Fibroblast of gingiva (primary cell): ENCODE measurements at places on chromosomes 7 and 10.

- DNase-seq, result no peak
Observed at GRCh38 chr10:124612611-124613498, 131.3 kb downstream of the FAM53B start.

DNA sequence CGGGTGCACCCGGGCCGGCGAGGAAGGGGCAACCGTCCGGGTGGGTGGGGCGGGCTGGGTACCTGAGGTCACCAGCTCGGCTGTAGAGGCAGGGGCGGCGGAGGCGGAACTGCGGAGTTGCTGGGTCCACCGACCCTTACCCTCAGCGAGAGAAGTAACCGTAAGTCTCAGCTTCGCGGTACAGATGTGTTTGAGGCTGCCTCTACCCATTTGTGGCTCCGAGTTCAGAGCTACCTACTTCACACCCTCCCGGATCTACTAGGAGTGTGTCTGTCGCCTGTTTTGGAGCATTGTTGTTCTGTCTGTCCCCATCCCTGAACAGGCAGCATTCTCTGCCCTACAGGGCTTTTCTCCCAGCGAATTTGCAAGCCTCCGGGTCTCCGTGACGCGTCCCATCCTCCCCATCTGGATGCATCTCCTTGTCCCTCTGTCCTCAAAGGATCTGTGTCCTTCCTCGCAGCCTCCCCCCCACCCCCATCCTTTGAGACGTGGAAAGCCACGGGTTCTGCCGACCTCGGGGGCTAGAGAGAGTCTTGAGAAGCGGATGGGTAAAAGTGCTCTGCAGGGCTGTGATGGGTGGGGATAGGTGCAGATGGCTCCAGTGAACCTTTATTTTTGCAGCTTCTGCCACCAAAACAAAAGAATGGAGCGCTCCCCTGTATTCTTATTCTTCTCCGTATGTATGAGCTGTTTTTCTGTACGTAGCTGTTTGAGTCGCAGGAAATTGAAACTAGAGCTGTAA is 757 bp downstream of the ANKIB1 start:
- no peak for DNase-seq

GRCh38 chr7:36497775-36498174 is 108.1 kb downstream of the ANLN start:
- no peak for DNase-seq

- DNase-seq, result no peak
Observed at GRCh38 chr10:102702742-102703141, 11.5 kb downstream of the ARL3 start.

GRCh38 chr7:134916171-134916883 is 70.0 kb upstream of the AGBL3 start:
- DNase-seq, result no peak

DNA sequence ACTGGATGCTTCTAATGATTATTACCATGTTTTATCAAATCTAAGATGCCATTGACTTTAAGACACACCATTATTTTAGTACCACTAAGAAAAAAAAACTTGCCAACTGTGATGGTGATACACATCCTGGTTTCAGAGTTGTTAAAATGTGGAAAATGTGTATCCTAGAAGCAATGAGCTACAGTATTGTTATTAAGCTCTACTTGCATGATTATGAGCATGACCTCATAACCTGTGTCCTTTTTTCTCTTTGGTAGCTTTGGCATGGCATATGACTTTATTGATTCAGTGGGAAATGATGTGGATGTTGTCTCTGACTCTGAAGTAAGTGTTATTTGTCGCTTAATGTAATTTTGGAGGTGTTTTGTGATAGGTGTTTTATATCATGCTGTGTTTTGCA is 3.3 kb downstream of the EDRF1 start:
- no peak for DNase-seq

- no peak for DNase-seq
Observed at GRCh38 chr7:28351450-28351849, 60.9 kb upstream of the CREB5 start.

GRCh38 chr7:75584354-75584753 is 92.2 kb downstream of the SPDYE5 start:
- DNase-seq, result no peak

GRCh38 chr7:100007887-100008286 is 7.5 kb upstream of the ZKSCAN1 start:
- DNase-seq, result no peak

DNA sequence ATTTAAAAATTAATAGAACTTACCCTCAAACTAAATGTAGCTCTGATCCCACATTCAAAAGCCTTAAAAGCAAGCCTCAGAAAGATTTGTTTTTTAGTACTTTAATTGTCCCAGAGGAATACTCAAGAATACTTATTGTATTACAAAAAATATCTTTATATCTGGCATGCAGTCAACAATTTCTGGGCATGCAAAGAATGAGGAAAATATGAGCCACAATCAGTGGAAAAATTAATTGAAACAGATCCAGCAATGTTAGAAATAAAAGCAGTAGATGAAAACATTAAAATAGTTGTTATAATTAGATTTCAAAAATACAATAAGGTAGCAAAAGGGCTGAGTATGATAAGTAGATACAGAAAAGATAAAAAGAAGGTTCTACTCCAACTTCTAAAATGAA is 154.7 kb downstream of the PON1 start:
- peak; percentile 15 for DNase-seq

GRCh38 chr7:66505531-66506451 is 122.9 kb upstream of the KCTD7 start:
- DNase-seq, result no peak

GRCh38 chr10:91271886-91272285 is 51.4 kb downstream of the PCGF5 start:
- DNase-seq, result peak; percentile 76

DNA sequence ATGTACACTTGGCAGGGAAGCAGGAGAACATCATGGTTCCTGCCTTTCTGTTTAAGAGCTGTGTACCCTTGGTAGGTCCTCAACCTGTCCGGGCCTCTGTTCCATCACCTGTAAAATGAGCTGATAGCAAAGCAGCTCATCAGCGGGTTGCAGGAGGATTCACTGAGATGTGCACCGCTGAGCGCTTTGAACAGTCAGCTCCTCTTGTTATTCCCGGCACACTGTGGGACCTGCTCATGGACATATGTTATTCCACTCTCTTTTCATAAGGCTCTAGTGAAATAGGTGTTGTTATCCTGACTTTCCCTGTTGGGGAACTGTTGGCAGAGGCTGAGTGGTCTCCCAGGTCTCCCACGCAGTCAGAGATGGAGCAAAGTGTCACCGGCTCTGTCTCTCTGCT is 497.5 kb upstream of the ZMIZ1 start:
- no peak for DNase-seq
